ENCODE measurements at places on chromosomes 5 and 9. TPM values are rescaled to one million over a fixed set of nuclear protein-coding genes. Genes with fewer than 3 reads are reported as not detected.

DNA sequence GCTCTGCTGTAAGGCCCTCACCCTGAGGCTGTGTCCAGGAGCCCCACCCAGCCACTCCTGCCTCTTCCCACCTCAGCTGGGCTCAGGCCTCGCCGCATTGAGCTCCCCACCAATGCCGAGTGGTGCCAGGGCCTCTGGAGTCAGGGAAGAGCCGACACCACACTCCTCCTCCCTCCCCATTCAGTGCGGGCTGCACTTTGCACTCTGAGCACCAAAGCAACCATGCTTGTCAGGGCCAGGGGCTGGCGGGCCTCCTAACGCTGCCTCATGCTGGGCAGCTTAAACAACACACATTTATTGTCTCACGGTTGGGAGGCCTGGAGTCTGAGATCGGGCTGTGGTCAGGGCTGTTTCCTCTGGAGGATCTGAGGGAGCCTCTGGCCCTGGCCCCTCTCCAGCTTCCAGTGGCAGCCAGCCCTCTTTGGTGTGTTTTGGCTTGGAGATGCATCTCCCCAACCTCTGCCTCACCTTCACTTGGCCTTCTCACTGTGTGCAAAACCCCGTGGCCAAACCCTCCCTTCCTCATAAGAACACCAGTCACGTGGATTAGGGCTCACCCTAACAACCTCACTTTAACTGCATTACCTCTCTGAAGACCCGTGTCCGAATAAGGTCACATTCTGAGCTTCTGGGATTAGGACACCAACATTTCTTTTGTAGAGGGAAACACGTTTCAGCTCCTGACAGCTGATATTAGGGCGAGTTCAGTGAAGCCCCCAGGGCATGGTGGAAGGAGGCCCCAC, 157.8 kb downstream of the MED10 start:
- DNase-seq, result no peak

- no peak for DNase-seq
Measured at GRCh38 chr9:81522716-81523551, 166.4 kb downstream of the TLE1 start.

- DNase-seq, result no peak
Measured at GRCh38 chr9:14139287-14139686, 174.7 kb downstream of the NFIB start.

GRCh38 chr5:170639221-170639925, 135.6 kb downstream of the KCNIP1 start:
- DNase-seq, result no peak

DNA sequence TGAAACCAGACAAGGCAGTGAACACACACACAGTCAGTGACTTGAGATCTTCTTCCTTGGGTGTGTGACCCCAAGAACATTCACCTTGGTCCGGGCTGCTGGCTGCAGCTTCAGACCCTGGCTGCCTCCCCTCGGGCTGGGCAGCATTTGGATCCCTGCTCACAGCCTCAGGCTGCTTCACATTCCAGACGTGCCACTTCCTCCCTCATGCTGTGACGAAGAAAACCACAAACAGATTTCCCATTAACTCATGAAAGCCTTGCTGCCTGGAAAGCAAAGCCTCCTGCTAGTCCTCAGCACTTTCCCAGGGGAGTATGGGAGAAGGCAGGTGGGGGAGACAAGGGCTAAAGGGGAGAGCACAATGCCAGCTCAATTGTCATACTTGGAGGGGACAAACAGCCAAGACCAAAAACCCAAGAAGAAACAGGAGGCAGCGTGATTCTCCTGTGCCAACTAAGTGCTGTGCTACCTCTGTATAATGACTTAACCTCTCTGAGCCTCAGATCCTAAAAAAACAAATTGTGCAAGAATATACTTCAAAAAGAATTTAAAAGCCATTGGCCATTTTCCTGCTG, 594.6 kb upstream of the BRINP1 start:
- DNase-seq, result no peak

DNA sequence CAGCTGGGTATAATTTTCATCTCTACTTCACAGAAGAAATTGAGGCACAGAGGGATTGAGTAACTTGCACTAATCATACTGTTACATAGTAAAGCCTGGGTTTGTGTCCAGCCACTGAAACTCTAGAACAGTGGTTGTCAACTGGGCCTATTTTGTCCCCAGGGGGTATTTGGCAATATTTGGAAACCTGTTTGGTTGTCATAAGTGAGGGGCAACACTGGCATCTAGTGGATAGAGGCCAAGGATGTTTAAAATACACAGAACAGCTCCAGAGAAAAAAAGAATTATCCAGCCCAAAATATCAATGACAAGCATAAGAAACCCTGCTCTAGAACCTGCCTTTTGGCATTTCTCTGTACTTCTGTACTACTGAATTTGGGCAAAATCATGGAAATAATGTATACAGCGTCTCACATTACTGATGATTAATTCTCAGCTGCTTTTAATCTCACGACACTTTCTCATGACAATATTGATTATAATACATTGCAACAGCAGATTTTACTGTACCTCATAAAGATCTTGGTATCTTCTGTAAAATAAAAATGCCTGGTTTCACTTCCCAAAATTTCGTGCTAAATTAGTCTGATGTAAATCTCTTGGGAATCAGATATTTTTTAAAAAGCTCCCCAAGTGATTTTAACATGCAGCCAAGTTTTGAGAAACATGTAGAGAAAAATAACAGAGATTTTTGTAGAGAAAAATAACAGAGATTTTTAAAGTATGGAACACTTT, 112.7 kb downstream of the RORB start:
- no peak for DNase-seq

DNA sequence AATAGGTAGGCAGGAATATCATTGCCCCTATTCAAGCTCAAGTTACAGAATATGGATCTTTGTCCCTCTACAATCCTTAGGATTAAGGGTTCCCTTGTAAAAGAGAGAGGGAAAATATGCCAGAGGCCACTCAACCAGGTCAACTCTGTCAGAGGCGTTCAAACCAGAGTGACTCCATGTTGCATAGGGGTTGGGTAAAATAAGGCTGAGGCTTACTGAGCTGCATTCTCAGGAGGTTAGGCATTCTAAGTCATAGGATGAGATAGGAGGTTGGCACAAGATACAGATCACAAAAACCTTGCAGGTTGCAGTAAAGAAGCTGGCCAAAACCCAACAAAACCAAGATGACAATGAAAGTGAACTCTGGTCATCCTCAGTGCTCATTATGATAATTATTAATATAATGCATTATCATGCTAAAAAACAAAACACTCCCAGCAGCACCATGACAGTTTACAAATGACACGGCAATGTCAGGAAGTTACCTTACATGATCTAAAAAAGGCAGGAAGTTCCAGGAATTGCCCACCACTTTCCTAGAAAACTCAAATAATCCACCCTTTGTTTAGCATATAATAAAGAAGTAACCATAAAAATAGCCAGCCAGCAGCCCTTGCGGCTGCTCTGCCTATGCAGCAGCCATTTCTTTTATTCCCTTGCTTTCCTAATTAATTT, 64.8 kb downstream of the ERP44 start:
- no peak for DNase-seq

DNA sequence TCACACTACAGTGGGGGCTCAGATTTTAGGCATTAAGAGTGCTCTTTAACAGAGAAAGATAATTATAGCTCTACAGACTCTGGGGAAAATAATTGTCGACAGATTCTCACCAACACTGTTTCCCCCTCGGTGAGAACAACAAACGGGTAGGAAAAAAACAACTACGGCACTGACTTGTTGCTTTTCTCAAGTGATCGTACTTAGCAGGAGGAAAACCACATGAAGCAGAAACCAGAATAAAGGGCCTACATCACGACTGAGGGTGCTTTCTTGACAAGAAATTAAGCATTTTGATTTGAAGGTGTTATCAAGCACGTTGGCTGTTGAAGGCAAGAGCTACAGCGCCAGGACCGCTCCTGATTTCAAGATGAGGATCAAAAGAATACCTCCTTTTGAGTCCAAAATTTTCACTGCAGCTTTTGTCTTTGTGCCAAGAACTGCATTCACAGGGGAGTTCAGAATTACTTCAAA, 27.2 kb upstream of the CER1 start:
- DNase-seq, result no peak

The IFNA2 gene
- not detected for total RNA-seq

The CAPSL gene
- total RNA-seq, result not detected

The PRDM9 gene
- not detected for total RNA-seq

The CARTPT gene
- total RNA-seq, result not detected

The HACD4 gene
- 2.2 TPM for total RNA-seq
